Left lung (tissue), 14 donors: ENCODE measurements at places on chromosomes 13 and 19.

DNA sequence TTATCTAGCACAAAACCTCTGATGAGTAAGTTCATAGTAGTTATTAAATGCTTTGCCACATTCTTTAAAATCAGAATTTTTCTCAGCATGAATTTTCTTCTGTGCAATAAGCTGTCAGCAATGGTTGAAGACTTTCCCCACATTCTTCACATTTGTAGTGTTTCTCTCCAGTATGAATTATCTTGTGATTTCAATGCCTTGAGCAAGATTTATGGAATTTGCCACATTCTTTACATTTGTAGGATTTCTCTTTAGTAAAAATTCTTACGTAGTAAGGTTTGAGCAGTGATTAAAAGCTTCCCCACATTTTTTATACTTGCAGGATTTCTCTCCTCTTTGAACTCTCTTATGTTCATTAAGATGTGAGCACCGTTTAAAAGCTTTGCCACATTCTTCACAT, 33.6 kb downstream of the ZNF682 start:
- DNase-seq = no peak

DNA sequence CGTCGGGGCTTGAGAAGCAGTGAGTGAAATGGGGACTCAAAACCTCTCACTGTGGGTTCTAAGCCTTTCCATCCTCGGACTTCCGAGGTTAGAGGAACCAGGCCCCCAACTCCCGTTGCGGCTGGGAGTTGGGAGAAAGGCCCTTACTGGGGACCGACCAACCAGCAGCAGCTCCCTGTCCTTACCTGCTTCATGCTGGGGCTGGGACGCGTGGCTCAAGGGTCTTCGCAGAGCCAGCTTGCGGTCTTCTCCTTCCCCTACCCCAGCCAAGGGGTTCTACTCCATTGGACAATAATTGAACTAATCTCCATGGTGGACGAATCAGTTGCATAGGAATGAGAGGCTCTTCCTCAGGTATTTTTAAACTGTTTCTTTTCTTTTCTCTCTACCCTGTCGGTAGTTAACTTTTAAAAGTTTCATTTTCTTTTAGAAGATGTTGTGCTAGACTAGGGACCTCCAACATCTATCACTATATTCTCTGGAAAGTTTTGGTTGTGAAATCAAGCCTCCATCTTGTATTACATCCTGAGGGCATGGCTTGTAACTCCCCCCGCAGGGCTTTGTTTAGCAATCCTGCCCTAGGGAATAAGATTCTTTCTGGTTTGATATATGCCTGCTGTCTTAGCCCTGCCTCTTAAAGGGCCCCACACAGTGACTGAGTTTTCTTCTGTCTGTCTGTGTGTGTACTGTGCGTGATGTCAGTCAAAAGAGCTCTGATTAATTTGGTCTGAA, 1027.1 kb upstream of the PCDH9 start:
- no peak for DNase-seq

- peak; percentile 43 for DNase-seq
Observed at GRCh38 chr13:46119883-46120614, 15.2 kb upstream of the CPB2 start.

DNA sequence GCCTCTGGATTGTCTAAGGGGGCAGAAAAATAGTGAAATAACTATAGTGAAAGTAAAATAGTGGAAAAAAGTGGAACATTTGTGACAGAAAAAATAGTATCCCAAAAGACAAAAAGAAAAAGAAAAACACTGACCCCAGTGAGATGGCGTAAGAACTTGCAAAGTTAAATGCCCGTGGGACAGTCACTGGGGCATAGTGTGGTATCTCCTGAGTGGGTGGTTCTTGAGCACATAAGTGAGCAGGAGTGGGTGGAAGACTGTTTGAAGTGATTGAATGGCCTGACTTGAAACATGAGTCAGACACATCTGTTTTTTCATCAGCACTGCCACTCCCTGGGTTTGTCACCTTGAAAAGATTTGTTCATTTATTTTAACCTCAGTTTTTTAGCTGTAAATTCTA, 2.5 kb downstream of the ZNF430 start:
- DNase-seq = no peak

- DNase-seq = no peak
Observed at GRCh38 chr13:33958964-33959363, 141.0 kb downstream of the RFC3 start.

GRCh38 chr19:3225677-3226093, 1.2 kb downstream of the CELF5 start:
- no peak for DNase-seq

DNA sequence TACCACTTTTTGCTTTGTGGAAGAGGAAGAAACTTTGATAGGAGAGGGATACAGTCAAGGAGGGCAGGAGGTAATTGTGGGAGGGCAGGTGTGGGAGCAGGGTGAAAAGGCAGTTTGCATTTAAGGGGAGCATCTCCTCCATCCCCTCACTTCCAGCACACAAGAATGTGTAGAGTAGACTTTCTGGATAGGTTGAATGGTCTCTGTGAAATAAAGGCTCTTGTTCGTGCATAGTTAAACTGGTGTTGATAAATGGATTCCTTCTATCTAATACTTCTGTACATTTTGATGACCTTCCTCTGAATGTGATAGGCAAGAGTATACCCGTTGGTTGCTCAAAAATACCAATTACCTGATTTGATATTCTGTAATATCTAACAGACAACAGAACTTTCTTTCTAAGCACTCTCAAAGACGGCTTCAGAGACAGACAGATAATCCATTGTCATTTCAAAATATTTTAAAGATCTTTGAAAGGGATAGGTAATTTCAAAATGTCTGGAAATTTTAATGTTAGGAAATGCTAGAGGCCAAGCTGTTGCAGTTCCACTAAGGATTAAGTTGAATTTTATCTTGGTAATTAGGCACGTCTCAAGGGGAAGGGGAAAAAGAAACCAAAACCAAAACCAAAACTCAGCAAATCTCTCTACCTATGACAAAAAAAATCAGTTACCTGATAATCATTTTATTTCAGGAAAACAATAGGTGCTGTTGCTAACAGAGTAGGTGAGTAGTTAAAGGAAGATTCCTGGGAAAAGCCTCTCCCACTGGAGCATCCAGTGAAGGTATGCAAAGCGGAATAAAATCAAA, 302.6 kb downstream of the COG6 start:
- DNase-seq = no peak

DNA sequence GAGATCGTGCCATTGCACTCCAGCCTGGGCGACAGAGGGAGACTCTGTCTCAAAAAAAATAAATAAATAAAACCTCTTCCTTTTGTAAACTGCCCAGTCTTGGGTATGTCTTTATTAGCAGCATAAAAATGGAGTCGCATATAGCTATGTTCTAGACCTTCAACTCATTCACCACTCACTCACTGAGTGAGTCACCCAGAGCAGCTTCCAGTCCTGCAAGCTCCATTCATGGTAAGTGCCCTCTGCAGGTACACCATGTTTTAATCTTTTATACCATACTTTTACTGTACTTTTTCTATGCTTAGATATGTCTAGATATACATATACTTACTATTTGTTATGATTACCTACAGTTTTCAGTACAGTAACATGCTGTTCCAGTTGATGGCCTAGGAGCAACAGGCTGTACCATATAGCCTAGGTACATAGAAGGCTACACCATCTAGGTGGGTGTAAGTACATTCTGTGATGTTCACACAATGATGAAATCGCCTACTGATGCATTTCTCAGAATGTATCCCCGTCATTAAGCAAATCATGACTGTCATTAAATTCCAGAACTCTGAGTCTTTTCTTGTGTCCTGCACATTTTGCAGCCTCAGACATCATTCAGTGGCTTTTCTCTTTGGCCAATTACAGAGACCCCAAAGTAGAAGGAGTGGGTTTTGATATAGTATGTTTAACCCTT, 13.7 kb upstream of the FARP1 start:
- DNase-seq = no peak

- DNase-seq = no peak
Observed at GRCh38 chr13:30388406-30389283, 33.6 kb upstream of the UBE2L5 start.

DNA sequence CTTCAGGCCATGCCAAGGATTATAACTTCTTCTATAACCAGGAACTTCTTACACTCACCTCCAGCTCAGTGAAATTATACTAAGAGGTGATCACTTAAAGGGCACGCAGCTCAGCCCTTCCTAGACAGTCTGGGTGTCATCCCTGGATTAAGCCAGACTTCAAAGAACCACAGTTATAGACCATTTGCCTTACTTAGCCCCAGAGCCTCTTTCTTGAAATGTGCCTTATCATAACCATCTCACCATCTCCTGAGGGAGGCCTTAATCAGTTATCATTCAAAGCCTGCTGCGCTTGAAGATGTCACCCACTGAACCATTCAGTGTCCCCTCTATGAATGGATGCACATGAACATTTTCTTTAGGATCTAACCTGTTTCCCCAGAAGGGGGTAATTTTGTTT, 10.1 kb upstream of the DHRS12 start:
- no peak for DNase-seq

- DNase-seq = no peak
Observed at GRCh38 chr13:81184556-81185265, 843.8 kb upstream of the SPRY2 start.

GRCh38 chr19:9427941-9428340, 7.4 kb downstream of the ZNF266 start:
- no peak for DNase-seq

- peak; percentile 96 for DNase-seq
Observed at GRCh38 chr19:54209811-54210494, 9.3 kb downstream of the RPS9 start.

DNA sequence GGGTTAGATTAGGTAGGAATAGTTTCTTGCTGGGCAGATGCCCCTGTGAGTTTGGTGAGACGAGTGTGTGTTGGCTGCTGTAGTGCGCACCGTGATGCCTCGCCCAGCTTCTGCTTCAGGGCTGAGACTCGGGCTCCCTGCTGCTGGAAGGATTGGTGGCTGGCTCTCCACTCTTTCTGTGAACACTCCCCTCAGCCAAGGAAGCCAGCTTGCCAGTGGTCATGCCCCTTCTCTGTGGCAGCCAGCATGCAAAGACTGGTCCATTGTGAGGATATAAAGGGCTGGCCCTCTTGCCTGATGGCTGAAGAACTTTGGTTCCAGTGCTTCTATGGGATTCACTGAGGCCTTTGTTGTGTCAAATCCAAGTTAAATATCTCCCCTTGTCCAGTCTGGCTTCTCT, 2.9 kb upstream of the HTR2A start:
- DNase-seq = no peak

- no peak for DNase-seq
Observed at GRCh38 chr13:74226791-74227475, 92.7 kb upstream of the KLF12 start.

DNA sequence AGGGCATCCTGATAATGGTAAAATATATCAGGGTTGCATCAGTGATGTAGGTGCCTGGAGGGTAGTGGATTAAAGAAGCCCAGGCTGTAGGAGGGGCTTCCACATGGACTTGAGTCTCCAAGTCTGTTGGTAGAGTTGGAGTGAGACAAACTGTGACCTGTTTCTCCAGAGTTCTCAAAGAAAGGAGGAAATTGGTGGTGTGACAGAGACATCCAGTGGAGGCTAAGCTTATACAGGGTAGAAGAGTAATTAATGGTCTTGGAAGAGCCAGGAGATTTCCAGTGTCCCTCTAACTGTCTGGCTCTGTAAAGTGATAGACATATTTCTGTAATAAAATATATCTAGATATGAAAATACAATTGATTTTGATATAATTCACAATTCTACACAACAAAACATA, 61.1 kb downstream of the GPC5 start:
- DNase-seq = no peak

- DNase-seq = no peak
Observed at GRCh38 chr13:20873348-20873747, 29.2 kb downstream of the XPO4 start.

GRCh38 chr19:19304186-19304965, 15.9 kb downstream of the SUGP1 start:
- DNase-seq = no peak

- no peak for DNase-seq
Observed at GRCh38 chr13:50448535-50448998, 394.9 kb downstream of the DLEU7 start.

DNA sequence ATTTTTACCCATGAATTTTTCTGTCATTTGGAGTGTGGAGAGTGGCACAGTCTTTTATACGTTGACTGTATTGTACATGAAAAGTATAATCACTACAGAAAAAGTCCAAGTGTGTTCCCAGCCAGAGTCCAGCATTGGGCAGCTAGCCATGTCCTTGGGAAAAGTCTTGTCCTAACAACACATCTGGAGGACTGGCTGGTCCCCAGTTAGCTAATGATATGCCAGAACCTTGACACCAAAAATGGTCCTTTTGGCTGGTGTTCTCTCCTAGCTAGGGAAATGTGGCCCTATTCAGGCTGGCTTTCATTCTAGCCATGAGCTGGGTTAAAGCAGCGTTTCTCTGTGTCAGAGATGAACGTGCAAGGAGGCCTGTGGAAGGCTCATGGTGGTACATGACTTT, 98.9 kb downstream of the ESD start:
- DNase-seq = no peak

- peak; percentile 9 for DNase-seq
Observed at GRCh38 chr19:28288572-28289264, 924.2 kb downstream of the UQCRFS1 start.

DNA sequence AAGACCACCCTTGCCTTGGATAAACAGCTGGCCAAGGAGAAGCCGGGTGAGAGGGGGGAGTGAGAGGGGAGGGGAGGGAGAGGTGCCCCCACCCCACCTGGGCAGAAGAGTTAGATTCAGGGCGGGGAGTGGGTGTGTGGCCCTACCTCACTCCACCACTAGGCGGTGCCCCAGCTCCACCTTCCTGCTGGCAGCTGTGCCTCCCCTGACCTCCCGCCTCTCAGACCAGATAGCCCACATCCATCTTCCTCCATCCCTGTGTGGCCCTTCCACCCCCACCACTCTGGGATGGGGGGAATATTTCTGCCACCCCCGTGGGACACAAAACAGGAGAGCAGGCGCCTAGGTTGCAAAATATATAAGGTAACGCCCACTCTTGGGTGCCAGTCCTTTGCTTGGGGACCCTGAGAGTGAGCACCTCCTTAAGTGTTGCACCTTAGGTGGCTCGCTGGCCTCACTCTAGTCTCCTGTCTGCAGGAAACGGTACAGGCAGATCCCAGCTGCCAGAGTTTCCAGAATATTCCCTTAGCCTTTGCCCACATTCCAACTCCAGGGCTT, 13.8 kb upstream of the EHD2 start:
- DNase-seq = peak; percentile 26

- DNase-seq = no peak
Observed at GRCh38 chr13:73684286-73684685, 449.9 kb downstream of the KLF12 start.

DNA sequence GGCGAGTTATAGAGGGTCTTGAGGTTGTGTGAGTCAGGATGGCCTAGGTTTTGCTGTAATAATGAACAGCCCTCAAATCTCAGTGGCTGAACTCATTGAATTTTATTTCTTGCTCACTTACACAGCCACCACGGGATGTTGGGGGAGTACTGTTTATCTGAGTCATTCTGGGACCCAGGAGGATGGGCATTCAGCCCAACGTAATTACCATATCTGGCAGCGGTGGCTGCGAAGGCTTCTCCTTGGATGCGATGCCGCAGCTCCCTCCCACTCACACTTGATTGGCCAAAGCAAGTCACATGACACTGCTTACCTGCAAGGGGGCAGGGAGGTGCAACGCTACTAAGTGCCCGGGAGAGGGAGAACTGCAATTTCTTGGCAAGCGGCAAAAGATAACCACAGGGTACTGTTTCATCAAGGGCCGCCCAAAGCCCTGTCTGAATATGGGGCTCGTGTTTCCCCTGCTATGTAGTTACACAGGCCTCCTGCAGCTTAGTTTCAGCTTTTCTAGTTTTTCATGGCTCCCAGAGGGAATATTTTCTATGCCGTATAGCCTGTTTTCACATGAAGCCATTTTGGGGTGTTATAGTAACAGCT, 19.9 kb downstream of the ZSWIM9 start:
- no peak for DNase-seq
